ENCODE measurements at places on chromosomes 5 and 9. TPM values are rescaled to one million over a fixed set of nuclear protein-coding genes. Genes with fewer than 3 reads are reported as not detected.

DNA sequence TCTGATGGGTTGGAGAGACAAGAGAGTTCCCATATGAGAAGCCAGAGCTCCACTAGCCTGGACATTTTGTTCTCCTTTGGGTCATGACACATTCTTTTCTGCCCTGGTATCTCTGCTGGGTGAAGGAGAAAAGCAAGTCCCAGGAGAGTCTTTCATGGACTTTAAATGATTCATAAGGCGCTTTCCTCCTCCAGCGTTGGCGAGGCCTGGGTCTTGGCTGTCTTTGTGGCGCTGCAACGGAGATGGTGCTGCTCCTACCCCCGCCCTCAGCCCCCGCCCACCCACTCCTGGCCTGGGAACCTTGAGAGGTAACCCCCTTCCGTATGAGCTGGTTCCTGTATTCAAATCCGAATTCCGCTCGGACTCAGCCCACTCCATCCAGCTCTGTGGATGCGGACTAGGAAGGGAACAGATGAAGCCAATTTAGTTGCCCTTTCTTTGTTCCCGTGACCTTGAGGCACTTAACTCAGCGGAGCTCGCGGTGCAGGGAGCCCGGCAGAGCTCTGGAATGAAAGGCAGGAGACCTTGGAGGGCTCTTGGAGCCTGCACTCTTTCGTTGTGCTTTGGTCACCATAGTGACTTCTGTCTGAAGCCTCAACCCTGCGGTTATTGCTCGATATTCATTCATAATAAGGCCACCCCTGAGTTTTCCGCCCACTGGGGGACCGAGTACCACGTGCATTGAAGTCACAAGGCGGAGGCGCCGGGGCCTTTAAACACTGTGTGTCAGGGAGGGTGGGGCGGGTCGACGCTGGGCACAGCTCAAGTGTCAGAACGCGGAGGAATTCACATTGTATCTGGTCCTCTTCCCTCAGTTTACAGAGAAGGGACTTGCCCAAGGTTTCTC is 14.0 kb upstream of the PWWP2A start:
- no peak for DNase-seq

GRCh38 chr9:8179381-8180053 is 379.9 kb upstream of the DMAC1 start:
- no peak for DNase-seq

DNA sequence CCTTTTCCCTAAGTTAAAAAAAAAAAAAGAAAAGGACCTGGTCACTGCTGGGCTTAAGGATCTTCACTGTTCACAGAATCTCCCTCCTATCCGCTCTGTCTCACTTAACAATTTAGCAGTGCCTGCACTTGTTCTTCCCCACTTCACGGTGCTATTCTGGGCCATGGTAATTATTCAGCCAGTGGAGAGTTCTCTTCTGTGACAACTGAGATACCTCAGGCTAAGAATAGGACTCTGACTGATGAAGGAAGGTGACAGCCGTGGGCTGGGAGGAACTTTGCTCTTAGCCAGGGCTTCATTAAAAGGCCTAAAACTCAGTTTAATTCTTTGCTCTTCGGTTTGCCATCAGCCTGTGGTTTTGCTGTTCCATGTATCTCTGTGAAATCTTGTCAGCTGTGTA is 51.9 kb upstream of the ENTREP1 start:
- no peak for DNase-seq

- no peak for DNase-seq
These were observed 170.8 kb upstream of the FST start for GRCh38 chr5:53309653-53310052.

The GKAP1 gene
- 9.5 TPM for total RNA-seq

DNA sequence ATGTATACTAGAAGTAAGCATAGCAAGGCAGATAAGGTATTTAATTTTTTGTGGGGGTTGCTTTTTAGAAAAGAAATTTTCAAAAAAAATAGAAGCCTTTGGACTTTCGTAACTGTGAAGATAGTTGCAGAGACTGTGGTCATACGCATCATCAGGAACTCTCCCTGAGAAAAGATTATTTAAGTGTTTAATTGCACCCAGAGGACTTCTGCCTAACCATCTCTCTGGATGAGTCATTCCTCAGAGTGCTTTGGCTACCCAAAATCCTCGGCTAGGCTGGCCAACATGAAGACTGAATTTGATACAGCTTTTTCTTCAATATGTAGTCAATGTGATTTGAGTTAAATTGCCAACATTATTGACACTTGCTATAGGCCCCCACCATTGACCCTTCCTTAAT is 296.4 kb downstream of the TLR4 start:
- DNase-seq, result no peak

GRCh38 chr5:150402901-150403342 is 9.8 kb downstream of the CD74 start:
- no peak for DNase-seq

DNA sequence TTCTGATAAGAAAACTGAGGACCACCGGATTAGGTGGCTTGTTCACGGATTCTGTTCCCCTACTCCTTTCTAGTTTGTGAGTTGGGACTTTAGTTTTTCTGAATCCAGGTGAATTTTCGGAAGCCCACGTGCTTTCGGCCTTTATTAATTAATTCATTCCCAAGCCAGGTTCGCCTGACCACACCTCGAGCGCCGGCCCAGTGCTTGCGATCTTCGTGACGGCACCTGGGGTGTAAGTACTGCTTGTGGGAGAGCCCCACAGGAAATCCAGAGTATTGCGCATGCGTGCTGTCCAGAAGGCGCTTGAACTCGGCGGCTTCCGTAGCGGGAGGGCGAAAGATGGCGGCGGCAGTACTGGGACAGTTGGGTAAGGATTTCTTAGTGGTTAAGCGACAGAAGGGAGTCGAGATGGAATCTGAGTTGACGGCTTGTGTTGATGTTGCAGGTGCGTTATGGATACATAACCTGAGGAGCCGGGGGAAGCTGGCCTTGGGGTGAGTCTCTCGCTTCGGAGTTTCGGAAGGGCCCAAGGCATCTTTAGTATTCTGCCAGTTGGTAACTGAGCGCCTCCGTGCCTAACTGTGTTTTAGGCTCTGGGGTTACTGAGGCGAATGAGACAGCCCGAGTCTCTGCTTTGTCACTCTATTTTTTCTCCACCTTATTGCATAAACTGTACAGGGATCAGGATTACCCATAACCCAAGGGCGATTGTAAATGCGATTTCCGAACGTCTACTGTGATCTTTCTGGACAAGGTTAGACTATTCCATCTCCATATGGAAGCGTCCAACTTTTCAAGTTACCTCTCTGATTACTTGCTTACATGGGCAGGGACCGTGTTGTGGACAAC is at the start of gene MRPL22:
Gene MRPL22 (plus strand): TSS at position 302 of the 849 bp plus-strand sequence. CDS start 38 bp downstream, at position 340.
- peak; percentile 95 for DNase-seq

DNA sequence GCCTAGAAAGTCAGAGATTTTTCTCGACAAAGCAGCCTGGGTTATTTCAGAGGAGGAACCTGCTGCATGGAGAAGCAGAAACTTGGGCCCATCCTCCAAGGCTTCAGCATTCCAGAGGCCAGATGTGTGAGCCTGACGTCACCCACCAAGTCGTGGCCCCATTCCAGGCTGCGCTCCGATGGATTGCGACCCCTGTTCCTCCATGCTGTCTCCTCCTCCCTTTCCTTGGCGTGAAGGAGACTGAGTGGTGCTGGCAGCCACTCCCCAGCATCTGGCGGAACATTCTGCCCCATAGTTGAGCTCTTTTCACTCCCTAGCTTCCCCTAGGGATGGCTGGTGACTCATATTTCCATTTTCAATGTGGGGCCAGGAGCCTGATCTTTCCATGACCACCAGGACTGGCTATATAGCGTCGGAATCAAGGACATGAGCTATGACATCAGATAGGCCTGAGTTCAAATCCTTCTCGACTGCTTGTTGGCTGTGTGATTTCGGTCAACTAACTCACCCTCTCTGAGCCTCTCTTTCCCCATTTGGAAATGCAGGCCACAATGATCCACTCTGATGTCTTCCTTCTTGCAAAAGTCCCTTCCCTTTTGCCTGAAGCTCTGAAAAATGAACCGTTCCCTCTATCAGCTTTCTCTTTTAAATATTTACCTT is 24.5 kb upstream of the DUSP1 start:
- DNase-seq, result peak; percentile 91

GRCh38 chr9:37501957-37502596 is 16.3 kb downstream of the POLR1E start:
- DNase-seq, result no peak

- no peak for DNase-seq
These were observed 239.6 kb upstream of the TUSC1 start for GRCh38 chr9:25917731-25918362.

GRCh38 chr9:68808338-68808890 is 103.4 kb downstream of the PIP5K1B start:
- DNase-seq, result no peak

The SLC6A7 gene
- total RNA-seq, result 0.10 TPM

DNA sequence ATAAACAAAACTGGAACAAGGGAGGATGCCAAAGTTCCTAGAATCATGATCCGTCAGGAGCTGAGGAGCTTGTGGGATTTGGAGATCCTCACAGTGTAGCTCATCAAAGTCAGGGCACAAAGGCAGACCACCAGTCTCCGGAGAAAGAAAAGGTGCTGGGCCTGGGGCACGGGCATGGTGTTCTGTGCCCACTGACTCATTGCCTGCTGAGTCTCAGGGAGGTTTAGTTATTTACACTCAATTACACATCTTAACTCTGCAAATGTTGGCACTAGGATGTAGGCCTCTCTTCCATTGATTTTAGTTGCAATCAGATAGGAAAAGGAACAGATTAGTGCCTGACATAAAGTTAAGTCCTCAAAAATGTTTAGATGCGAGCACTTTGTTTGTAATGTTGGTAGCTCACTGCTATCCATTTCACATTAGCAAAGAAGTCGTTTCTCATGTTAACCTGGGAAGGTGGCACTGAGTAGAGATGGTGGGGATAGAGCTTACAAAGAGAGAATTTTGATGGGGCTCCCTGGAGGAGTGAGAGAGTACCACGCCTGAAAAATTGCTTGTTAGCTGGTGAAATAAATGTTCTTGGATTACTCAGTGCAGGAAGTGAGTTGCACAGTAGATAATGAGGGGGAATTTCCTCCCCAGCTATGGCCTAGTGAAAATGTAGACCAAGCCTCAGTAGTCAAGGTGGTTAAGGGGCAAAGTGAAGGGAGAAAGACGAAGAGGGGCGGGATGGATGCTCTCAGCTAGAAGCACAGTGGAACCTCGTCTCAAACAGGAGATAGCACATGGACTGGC is 109.5 kb upstream of the CD180 start:
- DNase-seq, result no peak

The LRRC26 gene
- total RNA-seq, result not detected

Measured in ureter (tissue), 1 donor.